ENCODE measurements at places on chromosomes 16 and 17.

DNA sequence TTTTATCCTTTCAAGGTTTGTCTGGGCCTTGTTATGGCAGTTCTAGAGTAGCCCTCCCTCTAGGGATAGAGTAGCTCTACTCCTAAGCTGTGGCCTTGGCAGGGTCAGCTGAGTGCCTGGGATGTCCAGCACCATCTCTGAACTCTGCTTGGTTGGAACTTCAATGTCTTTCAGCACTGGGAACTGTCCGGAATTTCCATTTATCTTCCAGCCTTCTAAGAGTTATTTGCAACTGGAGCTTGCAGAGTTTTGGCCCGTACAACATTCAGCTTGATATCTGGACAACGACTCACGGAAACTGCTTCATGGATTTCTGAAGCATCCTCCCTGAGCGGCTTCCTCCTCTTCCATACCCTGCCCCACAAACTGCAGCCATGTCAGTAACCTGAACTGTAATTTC, 22.9 kb downstream of the MMD start:
- DNase-seq: no peak

GRCh38 chr16:20084624-20085226, 11.0 kb upstream of the GPR139 start:
- DNase-seq: no peak

DNA sequence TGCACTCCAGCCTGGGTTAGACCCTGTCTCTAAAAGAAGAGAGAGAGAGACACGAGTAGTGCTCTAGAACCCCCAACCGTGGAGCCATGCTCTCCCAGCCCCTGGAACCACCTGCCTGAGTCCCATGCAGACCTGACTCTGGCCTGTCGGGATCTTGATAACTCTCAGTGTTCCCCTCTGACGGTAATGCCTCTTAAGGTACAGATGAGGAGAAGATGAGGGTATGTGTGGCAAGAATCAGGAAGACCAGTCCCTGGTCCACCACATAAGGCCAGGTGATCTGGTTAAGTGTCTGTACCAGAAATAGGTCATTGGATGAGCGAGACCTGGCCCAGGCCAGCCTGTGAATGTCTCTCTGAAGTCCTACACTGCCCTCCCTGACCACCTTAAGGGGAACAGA, 18.4 kb downstream of the OSBPL7 start:
- no peak for DNase-seq

DNA sequence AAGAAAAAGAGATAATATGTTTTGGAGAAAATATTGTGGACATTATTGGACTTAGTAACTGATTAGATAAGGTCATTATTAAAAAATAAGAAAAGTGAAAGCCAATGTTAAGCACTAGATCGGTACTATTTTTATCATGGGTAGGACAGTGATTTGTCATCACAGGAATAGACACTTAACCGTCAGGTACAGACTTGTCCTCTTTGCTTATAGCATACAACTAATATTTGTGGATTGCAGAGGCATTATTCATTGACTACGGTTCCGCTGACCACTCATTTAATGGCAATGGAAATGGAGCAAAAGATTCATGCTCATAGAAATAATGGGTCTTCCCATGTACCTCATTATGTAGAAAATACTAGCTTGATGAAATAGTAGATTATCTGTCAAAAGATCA, 596.3 kb upstream of the CA10 start:
- DNase-seq: no peak

DNA sequence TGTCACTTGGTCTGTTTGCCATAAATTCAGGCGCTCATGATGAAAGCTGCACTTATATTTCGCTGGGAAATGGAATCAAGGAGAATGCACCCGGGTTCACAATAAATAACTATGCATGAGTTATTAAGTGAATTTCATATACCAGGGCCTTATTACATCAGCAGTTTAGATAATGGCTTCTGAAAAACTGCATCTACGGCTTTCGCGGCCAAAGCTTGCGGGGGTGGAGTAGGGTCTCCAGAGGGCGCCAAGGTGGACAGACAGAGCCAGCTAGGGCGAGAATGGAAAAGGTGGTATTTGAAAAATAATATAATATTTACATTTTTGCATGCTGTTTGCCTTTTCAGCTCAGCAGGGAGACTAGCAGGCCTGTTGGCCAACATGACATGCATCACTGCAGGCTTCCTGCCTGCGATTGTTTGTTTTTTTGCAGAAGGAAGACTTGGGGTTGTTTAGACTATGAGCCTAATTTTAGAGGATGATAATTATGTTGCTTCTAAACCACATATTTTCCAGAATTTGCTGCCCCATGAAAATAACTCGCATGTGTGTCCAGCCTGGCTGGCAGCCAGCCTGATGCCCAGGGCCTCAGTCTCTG, 173.8 kb upstream of the IRX3 start:
- DNase-seq: no peak

- no peak for DNase-seq
Observed at GRCh38 chr17:19656336-19656735, 7.8 kb downstream of the ALDH3A2 start.

DNA sequence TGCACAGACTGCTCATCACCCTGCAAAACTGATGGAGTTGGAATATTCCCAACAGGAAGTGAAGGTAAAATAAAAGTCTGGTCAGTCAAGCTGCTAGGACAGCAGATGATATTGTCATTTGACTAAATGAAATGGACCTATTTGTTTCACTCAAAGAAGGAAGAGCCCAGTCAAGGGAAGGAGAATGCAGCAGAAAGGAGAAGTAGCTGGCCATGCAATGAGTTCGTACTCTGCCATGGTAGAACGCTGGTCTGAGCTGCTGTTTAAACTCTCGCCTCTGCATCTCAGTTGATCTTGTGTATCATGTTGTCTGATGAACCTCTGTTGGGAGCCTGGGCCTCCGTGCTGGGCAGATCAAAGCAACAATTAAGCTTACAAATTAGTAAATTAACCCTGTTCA, 15.6 kb upstream of the YPEL2 start:
- no peak for DNase-seq
